IMR-90 (cell line): ENCODE measurements at places on chromosomes 5 and 9. TPM values are rescaled to one million over a fixed set of nuclear protein-coding genes. Genes with fewer than 3 reads are reported as not detected.

Gene GPRIN1
- total RNA-seq, result 2.5 and 3.0 TPM in 2 replicates

DNA sequence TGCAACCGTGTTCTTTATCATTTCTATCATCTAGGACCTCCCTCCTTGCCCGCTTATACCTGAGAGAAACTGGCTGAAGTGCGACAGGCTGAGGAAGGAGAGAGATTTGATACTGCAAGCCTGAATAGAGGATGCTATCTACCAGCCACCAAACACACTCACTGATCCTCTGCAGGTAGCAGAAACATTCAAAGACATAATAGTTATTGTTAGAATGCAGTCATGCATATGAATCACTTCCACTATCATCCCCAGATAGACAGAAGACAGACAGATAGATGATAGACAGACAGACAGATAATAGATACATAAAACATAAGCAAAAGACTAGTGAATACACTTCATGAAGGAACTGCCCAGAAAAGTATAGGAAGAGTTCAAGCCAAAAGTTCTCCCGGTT lies 32.9 kb downstream of the FAM81B start:
- peaks cover 4% of the 10 kb centered on the region; the same call in 1 of the 2 replicates for H3K27me3 ChIP-seq
- no peak overlapping the region for H3K27ac ChIP-seq
- H3K4me1 ChIP-seq, result no peaks in the 10 kb centered on the region
- no peaks in the 10 kb centered on the region for H3K36me3 ChIP-seq

DNA sequence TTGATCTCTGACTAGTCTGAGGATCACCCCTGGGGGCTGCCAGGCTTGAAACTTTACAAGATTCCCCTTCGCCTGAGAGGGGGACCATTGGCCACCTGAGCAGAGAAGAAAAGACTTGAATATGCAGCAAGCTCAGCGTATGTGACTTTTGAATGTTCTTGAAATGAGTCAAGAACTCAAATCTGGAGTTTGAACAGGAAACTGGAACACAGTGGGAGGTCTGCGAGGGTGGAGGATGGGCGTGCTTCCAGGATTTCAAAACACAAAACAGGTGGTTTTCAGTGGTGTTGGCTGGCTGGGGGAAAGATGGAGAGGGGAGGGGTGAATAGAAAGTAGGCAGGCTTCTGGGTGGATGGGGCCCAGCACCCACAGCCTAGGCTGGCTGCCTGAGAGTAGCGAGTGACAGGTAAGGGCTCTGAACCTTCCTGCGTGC lies 40.6 kb downstream of the TMEM174 start:
- H3K36me3 ChIP-seq, result no peaks in the 10 kb centered on the region
- no peak overlapping the region for H3K4me3 ChIP-seq
- H3K27me3 ChIP-seq, result 0 out of 2 replicates have a peak, but pooled peaks cover 3% of the 10 kb centered on the region

GRCh38 chr5:96197347-96197746 lies 235.7 kb upstream of the ELL2 start:
- peaks cover 4% of the 10 kb centered on the region for H3K4me1 ChIP-seq
- no peaks in the 10 kb centered on the region for H3K27me3 ChIP-seq
- H3K27ac ChIP-seq, result no peak overlapping the region
- DNase-seq, result no peak
